ENCODE measurements at places on chromosomes 11 and 22.

- no peaks in the 10 kb centered on the region for H3K4me1 ChIP-seq
- H3K27ac ChIP-seq = no peak overlapping the region
- no peak overlapping the region for H3K4me3 ChIP-seq
Measured at GRCh38 chr11:4916581-4916980, 2.6 kb downstream of the OR51G2 start.

GRCh38 chr22:47215851-47216250 lies 453.4 kb downstream of the TBC1D22A start:
- no peak overlapping the region for H3K4me3 ChIP-seq
- peaks cover 2% of the 10 kb centered on the region for H3K4me1 ChIP-seq
- no peaks in the 10 kb centered on the region for H3K27me3 ChIP-seq
- H3K36me3 ChIP-seq = no peaks in the 10 kb centered on the region

DNA sequence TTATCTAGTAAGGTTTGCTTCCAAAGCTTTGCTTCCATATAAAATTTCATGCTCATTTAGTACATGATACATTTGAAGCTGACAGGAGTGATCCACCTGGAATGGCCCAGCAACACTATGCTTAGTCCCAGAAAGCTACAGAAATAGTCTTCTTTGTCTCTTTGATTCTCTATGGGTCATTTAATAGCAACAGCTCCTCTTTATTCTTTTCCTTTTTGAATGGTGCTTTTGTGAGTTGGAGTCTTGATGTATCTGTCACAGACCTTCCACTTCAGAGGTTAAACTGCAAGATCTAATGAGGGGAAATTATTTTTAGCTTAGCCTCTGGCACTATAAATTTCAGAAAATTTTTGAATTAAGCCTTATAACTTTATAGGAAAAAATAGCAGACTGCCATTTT lies 509.5 kb downstream of the KCNA4 start:
- no peaks in the 10 kb centered on the region for H3K36me3 ChIP-seq
- no peak for DNase-seq
- H3K4me1 ChIP-seq = no peaks in the 10 kb centered on the region
- H3K27me3 ChIP-seq = no peaks in the 10 kb centered on the region
- H3K27ac ChIP-seq = no peak overlapping the region
- H3K4me3 ChIP-seq = no peak overlapping the region

- H3K27me3 ChIP-seq = no peaks in the 10 kb centered on the region
- H3K36me3 ChIP-seq = peaks cover 5% of the 10 kb centered on the region
- no peak for DNase-seq
- peaks cover 7% of the 10 kb centered on the region for H3K4me1 ChIP-seq
Measured at GRCh38 chr11:77748266-77748665, 72.3 kb downstream of the RSF1 start.

DNA sequence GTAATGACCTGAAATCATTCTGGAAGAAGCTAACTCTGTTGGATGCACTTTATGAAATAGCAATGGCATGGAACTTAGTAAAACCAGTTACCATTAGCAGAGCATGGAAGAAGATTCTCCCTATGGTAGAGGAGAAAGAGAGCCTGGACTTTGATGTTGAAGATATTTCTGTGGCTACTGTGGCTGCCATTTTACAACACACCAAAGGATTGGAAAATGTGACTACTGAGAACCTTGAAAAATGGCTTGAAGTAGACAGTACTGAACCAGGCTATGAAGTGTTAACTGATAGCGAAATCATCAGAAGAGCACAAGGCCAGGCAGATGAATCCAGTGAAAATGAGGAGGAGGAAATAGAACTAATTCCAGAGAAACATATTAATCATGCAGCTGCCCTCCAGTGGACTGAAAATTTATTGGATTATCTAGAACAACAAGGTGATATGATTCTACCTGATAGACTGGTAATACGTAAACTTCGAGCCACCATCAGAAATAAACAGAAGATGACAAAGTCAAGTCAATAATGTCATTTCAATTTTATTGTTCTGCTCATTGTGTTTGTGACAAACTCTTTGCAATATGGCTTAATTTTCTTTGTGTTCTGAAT lies 2.0 kb downstream of the JRKL start:
- peak overlapping the region; percentile 89 for H3K4me3 ChIP-seq
- H3K27ac ChIP-seq = no peak overlapping the region
- H3K4me1 ChIP-seq = peaks cover 49% of the 10 kb centered on the region
- H3K27me3 ChIP-seq = no peaks in the 10 kb centered on the region
- H3K36me3 ChIP-seq = peaks cover 13% of the 10 kb centered on the region
- DNase-seq = no peak

GRCh38 chr11:109851780-109852390 lies 241.3 kb upstream of the ZC3H12C start:
- no peak overlapping the region for H3K27ac ChIP-seq
- H3K4me3 ChIP-seq = no peak overlapping the region
- no peak for DNase-seq
- no peaks in the 10 kb centered on the region for H3K27me3 ChIP-seq

GRCh38 chr11:60084631-60085273 lies 3.7 kb upstream of the MS4A2 start:
- DNase-seq = no peak
- no peak overlapping the region for H3K27ac ChIP-seq
- no peaks in the 10 kb centered on the region for H3K36me3 ChIP-seq
- peaks cover 33% of the 10 kb centered on the region for H3K27me3 ChIP-seq
- H3K4me3 ChIP-seq = no peak overlapping the region
- H3K4me1 ChIP-seq = no peaks in the 10 kb centered on the region

DNA sequence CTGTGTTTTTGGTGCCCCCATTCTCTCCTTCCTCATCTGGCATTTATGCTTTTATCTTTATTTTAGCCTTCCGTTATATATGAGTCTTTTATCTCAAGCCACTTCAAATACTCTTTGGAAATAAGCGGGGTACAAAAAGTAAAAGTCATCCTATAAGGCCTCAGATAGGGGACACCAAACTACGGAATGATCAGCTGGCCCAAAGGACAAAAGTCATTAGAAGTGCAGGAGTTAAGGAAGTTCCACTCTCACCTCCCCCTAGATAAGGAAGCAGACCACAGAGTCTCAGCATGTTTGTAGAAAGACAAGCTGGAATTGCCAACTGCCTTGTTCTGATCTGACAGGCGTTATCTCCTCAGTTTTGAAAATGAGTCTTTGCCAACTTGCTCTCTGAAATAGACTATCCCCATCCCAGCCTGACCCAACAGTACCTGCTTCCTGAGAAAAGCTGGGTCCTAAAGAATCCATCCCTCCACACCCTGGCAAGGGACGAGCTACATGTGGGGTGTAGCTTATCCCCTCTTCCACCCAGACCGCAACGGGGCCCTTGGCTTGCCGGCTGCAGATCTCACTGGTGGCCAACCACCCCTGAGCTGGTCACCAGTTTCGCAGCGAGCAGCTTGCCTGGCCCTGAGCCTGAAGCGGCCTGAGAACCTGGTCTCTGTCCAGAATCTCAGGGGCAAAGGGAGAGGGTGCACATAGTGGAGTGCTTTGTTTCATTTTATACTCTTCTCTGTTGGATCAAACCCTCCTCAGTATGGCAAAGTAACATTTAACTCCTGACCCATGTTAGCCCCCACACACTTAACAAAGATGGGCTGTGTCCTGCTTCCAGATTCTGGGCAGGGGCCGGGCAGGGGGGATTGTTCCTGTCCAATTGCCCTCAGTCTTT lies 13.8 kb downstream of the FADS2 start:
- H3K4me3 ChIP-seq = no peak overlapping the region
- no peak overlapping the region for H3K27ac ChIP-seq
- H3K4me1 ChIP-seq = no peaks in the 10 kb centered on the region
- H3K27me3 ChIP-seq = no peaks in the 10 kb centered on the region
- H3K36me3 ChIP-seq = peaks cover 13% of the 10 kb centered on the region

GRCh38 chr22:39524753-39525657 lies 4.6 kb downstream of the ATF4 start:
- peak overlapping the region; percentile 92 for H3K27ac ChIP-seq
- no peak for DNase-seq
- peak overlapping the region; percentile 34 for H3K4me3 ChIP-seq
- H3K36me3 ChIP-seq = peaks cover 57% of the 10 kb centered on the region
- peaks cover 75% of the 10 kb centered on the region for H3K4me1 ChIP-seq

DNA sequence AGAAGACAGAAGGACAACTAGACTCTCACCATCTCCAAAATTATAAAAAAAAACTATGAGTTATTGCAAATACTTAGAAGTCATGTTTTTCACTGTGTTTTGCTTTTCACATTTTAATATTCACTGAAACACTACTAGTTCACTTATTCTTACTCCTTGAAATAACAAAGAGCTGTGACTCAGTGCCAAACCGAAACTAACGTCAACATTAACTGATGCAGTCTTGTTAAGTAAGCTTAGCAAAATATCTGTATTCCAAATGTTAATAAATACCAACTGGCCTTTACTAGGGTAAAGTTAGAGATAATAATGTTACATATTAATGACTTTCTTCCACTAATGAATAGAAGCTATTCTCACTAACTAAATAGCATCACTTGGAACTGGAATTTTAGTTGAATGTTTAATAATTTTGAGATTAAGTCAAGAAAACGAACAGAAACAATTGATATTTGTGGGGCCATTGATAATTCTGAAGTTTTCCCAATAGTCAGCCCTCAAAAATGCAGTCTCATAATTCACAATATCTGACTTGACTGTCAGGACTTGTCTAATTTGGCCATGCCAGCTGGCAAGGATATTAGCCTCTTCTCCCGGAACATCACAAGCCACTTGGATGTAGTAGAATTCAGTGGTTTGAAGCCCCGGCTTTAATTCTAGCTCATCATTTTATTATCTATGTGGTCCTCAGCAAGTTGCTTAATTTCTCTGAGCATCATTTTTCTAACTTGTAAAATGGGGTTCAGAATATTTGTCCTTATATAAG lies 230.1 kb upstream of the DDI1 start:
- H3K27ac ChIP-seq = no peak overlapping the region
- no peak overlapping the region for H3K4me3 ChIP-seq
- H3K4me1 ChIP-seq = no peaks in the 10 kb centered on the region
- H3K36me3 ChIP-seq = no peaks in the 10 kb centered on the region
- H3K27me3 ChIP-seq = no peaks in the 10 kb centered on the region
- DNase-seq = no peak

DNA sequence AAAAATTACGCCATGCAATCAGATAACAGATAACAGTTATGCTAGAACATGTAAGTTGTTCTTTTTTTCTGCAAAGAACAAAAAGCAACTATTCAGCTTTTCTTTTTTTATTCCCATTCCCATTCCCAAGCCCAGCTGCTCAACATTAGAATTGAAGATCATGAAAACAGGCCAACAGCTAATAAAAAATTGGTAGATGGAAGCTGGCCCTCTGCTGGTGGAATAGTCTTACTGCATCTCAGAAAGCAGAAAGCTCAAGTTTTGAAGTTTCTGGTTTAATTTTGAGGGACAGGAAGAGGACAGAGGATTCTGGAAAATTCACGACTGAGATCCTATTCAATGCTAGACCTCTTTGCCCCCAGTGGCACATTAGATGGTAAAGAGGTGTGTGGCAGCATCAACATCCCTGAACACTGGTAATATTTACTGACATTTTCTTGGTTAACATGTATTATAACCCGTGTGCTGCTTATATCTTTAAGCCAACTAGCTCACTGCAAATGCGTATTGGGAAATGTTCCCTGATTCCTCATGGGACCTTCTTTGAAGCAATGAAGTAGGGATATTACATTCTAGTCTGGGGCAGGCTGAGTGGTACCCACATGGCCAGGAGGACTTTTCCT lies 591.2 kb downstream of the OPCML start:
- peaks cover 35% of the 10 kb centered on the region for H3K27me3 ChIP-seq
- H3K4me1 ChIP-seq = peaks cover 3% of the 10 kb centered on the region
- peak; percentile 24 for DNase-seq
- no peak overlapping the region for H3K4me3 ChIP-seq
- no peak overlapping the region for H3K27ac ChIP-seq

DNA sequence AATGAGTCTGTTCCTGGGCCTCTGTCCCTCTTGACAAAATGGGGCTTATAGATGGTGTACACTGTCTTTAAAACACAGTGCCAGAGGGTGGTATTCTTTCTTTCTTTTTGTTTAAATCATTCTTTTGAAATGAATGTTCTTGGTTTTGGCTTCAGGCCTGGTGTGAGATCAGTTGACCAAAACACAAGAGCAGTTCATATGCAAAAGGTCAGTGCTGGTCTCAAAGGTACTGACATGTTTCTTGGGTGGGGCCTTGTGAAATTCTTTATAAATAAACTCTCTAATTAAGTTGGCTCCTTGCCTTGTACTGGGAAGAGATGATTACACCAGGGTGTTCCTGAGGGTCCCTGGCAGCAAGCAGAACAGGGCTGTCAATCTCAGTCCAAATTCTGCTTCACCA lies 110.0 kb downstream of the FBXO7 start:
- H3K27ac ChIP-seq = no peak overlapping the region
- H3K27me3 ChIP-seq = no peaks in the 10 kb centered on the region
- H3K4me1 ChIP-seq = no peaks in the 10 kb centered on the region
- no peak for DNase-seq
- no peaks in the 10 kb centered on the region for H3K36me3 ChIP-seq
- no peak overlapping the region for H3K4me3 ChIP-seq

DNA sequence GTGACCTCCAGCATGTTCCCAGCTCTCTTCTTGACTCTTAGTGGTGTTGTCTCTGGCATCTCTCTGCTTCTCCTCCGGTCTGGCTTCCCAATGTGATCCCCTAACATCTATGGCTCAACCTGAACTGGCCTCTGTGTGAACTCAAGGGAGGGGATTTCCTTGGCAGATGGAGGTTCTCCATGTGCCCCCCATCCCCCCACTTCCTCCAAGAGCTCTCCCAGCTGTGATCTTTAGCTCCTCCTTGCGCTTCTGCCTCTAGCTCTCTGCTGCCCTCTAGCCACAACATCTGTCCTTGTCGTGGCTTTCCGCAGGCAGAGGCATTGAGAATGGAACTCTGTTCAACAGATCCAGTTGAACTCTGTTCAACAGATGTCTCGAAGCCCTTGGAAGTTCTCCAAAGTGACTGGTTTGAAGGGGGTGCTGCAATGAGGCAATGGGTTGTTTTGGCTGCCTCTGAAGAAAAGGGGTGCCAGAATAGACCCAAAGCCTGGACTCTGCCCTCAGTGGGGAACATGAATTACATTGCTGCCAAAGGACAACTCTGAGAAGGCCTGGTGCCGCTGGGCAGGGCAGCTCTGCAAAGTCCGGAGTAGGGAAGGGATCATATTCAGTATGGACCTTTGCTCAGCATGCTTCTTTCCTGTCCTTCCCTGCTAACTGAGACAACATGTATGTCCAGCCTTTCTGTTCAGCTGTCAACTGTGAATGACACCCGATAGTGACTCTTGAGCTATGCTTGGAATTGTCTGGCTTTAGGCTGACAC lies 61.9 kb downstream of the ADM start:
- H3K27ac ChIP-seq = no peak overlapping the region
- H3K4me3 ChIP-seq = peak overlapping the region; percentile 7
- H3K36me3 ChIP-seq = no peaks in the 10 kb centered on the region
- peaks cover 9% of the 10 kb centered on the region for H3K27me3 ChIP-seq

- H3K4me3 ChIP-seq = no peak overlapping the region
- DNase-seq = no peak
- no peaks in the 10 kb centered on the region for H3K36me3 ChIP-seq
- peaks cover 21% of the 10 kb centered on the region for H3K27me3 ChIP-seq
- H3K27ac ChIP-seq = no peak overlapping the region
- H3K4me1 ChIP-seq = peaks cover 3% of the 10 kb centered on the region
Measured at GRCh38 chr11:123185326-123185725, 9.7 kb downstream of the CLMP start.

Measured in activated naive CD4-positive, alpha-beta T cell treated with anti-CD3 and anti-CD28 coated beads for 36 hours (primary cell).